ENCODE measurements at places on chromosomes 1 and 21.

DNA sequence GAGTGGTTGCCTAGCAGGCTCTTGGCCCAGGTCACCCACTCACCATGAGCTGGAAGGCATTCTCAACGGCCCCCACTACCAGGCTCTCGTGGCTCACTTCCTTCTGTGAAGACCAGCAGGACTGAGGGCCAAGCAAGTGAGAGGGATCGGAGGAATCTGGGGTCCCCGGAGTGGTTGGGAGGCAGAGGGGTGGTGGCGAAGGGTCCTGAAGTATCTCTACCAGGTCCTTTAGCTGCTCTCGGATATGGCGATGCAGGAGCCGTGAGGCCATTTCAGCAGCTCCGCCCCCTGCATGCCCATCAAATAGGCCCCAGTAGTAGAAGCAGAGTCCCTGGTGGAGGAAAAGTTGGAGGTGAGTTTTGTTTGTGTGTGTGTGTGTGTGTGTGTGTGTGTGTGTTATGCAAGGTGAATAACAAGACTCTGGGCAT is 2.4 kb downstream of the PPM1J start:
- DNase-seq, result no peak

- no peak for DNase-seq
These were observed 2.3 kb upstream of the TCP10L start for GRCh38 chr21:32587651-32588050.

DNA sequence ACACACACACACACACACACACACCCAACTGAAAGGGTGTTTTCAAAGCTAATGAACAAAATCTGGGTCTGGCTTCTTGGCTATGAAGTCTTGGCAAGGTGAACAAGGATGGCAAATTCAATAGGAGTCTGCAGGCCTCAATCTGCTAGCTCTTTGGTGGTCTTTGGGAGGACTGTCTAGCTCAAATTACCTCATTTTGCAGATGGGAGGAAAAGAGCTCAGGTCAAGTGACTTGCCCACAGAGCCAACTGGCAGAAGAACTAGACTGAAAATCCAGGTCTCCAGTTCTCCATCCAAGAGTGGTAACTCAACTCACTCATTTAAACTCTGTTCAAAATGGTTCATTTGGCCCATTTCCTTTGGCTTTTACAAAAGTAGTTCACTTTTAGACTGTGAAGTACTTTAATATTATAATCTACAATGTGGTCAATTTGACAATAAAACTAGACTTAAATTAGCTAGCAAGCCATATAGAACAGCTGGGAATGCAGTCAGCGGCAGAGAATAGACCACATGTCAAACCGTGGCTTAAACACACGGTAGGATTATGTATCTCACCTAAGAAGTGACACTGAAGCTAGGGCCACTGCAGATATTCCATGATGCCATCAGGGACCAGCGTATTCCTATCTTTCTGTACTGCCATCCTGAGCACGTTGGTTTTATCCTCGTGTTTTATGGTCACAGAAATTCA is 112.9 kb downstream of the APP start:
- no peak for DNase-seq

GRCh38 chr1:152182944-152183361 is 23.9 kb upstream of the RPTN start:
- DNase-seq, result no peak
